NCI-H510A treated with DMSO at 0.1 percent for 48 hours (cell line): ENCODE measurements at places on chromosomes 6 and 20.

- DNase-seq: no peak
Measured at GRCh38 chr20:57330998-57331397, 1.4 kb downstream of the SPO11 start.

DNA sequence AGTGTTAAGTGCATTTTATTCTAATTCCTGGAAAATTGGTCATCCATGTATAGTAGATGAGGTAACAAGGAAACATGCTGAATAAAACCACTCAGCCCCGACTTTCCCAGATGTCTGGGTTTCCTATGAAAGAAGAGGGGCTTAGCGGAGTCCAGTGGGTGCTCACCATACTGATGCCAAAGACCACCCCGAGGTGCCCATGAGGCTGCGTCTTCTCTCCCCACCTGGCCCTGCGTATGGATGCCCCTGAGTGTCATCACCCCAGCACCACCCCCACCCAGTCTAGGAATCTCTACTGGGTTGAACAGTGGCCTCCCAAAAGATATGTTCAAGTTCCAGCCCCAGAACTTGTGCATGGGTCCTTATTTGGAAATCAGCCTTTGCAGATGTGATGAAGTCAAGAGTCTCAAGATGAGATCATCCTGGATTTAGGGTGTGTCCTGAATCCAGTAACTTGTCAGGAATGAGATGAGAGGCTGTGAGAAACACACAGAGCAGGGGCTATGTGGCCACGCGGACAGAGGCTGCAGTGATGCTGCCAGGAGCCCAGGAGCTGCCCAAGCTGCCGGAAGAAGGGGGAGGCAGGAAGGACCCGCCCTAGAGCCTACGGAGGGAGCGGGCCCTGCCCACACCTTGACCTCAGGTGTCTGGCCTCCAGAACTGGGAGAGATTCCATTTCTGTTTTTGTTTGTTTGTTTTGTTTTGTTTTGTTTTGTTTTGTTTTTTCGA is 124.6 kb upstream of the CDH4 start:
- no peak for DNase-seq

- DNase-seq: no peak
Measured at GRCh38 chr20:25499855-25500434, 85.4 kb downstream of the NINL start.

DNA sequence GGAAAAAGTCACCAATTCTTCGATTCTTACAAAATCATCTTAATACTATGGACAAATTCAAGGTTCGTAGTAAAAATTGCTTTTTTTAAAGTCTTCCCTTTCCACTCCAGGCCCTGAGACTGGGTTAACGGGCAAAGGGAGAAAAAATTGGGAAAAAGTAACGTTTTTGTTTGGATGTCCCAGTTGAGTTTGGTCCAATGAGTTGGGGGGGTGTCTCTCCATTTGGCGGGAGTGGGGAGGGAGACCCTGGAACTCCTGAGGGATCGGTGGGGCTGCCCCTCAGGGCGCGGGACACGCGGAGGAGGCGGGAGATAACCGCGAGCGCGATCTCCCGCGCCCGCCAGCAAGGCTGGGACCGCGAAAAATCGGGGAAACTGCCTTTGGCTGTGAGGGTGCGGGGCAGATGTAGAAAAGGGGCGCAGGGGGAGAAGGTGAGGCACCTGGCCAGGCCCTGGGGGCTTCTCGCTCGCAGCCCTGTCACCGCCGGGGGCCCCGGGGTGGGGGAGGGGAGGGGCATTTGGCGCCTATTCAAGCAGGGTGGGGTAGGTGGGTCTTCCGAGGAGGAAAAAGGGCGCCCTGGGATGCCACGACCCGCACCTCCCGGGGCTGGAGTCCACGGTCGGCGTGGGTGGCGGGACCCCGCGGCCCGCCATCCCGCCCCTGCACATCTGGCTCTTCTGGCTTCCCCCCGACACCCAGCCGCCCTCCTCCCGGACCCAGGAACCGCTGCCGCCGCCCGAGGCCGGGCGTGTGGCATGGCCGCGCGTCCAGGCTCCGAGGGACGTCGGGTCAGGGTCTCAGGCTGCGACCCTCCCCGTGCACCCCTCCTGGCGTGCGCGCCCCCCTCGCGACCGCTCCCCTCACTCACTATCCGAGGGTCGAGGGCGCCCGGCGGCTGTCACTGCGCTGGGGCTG is 595 bp downstream of the FBXO5 start:
- DNase-seq: no peak

DNA sequence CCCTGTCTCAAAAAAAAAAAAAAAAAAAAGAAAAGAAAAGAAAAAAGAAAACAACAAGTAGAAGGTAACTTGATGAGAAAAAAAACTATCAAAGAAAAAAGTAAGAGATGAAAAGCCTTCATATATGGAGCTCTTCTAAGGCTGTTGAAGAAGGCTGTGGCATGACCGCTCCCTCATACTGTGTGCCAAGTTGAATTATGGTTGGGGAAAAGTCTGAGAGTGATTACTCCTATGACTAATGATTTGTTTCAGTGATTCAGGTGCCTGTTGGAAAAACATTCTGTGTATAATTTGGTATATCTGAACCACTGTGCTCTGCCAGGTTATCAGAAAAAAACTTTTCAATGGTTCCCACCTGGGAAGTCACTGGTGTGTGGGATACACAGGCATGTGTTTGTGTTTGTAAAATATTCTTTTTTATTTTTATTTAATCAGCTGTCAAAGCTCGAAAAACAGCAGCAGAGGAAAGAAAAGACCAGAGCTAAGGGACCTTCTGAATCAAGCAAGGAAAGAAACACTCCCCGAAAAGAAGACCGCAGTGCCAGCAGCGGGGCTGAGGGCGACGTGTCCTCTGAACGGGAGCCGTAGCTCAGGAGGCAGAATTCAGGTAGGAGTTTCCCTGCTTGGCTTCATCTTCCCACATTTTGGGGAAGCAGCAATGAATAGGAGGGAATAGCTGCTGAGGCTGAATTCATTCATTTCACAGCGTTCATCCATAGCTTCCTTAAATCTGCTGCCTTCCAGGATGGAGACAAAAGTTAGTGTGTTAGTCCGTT is 69.7 kb upstream of the SCP2D1 start:
- no peak for DNase-seq

- no peak for DNase-seq
Measured at GRCh38 chr6:151699719-151700118, 107.8 kb upstream of the ESR1 start.

DNA sequence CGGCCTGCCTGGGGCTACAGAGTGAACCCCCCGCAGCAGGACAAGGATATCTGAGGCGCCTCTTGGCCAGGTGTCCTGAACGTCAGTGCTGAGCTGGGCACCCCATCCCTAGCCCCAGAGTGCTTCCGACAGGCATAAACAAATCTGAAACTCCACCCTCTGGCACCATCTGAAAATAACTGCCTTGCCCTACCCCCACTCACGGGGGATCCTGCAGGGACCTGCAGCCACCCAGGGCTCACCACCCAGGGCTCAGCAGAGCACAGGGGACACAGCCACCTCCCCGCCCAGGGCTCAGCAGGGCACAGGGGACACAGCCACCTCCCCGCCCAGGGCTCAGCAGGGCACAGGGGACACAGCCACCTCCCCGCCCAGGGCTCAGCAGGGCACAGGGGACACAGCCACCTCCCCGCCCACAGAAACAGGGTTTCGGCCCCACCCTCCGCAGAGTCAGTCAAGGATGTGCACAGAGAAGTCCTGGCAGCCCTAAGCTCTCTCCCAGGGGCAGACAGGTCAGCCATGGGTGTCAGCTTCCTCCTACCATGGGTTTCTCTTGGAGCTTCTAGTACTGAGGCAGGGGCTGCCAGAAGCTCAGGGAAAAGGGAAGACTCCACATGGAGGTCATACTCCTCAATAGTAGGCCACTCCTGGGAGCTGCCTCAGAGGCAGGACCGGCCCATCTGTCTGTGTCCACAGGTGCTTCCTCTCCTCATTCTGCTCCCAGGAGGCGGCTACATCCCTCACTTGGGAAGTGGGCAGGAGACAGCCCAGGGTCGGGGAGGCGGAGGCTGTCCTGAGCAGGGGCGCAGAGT is 4.6 kb downstream of the UCKL1 start:
- no peak for DNase-seq

DNA sequence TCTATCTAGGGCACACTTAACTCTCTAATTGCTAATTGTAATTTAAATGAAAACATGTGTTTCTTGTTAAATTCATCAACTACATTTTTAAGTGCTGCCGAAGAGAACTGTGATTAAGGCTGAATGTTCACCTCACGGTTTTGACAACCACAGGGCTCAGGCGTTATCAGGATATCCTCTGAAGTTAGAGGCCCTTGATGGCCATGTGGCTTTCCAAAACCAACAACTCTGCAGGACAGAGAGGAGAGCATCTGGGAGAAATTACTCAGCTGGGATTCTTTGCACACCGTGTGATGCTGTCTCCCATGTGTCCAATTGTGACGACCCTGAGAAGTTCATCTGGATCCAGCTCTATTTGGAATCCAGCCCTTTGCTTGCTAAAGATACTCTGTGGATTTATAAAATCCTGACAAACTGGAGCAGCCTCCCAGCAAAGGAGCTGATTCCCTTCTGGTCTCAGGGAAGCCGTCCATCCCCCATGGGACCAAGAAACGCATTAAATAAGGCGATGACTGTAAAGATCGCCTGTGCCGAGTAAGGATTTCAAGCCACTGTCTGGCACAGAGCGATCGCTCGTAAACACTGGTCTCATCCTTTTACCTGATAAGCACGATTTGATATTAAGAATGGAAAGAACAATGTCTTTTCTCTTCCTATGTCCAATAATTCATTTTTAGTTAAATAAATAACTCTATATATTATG is 401.1 kb downstream of the CD83 start:
- DNase-seq: no peak

GRCh38 chr20:48620507-48621375 is 207.1 kb downstream of the PREX1 start:
- DNase-seq: peak; percentile 88

DNA sequence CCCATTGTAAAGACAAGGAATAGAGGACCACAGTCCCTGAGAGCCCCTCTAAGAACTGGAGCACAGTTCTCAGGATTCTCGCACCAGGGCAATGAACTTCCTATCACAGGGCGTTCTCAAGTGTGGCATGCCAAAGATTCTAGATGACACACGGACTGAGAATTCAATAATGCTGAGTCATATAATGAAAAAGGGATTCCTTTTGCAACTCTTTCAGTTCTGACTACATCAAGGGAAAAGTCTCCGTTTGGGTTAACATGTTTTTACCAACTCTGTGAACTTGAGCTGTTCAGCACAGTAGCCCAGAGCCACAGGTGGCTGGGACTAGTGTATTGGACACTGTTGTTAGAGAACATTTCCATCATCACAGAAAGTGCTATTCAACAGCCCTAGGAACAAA is 3.4 kb downstream of the MED20 start:
- no peak for DNase-seq

DNA sequence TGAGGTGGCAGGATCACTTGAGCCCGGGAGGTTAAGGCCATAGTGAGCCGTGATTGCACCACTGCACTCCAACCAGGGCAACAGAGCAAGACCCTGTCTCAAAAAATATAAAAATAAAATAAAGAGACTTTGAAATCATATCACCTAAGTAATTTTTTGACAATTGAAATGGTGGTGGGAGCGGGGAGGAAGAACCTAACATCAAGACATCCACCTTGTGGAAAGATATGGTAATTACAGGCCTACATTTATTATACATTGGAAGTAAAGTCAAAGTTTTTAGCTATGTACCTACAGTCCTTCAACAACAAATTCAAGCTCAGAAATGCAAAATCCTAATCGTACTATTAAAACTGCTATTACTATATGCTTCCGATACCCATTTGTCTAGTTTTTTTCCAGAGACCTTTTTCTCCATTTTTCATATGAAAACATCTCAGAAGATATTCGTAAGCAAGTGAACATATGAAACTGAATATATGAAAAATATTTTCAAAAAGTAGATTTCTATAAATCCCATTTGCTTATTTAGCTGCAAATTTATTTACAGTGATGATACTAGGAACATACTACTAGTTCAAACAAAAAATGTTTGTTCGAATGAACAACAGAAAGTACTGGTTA is 83.3 kb downstream of the SYCP2 start:
- DNase-seq: peak; percentile 82

GRCh38 chr6:123804014-123804786 is 535 bp downstream of the NKAIN2 start:
- peak; percentile 54 for DNase-seq

DNA sequence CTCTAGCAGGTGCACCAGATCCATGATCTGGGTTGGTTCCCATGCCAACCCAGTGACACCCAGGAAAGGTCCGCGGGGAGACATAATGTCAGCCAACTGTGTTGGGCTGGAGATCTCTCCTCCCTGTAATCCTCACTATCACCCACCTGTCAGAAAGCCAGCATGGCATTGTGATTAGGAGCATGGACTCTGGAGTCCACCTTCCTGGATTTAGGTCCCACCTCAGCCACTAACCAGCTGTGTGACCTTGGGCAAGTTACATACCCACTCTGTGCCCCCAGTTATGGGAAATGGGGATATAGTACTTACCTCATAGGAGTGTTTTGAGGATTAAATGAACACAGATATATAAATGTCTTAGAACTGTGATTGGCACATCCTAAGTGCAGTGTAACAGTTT is 97.9 kb downstream of the ZDHHC14 start:
- no peak for DNase-seq

GRCh38 chr6:128499079-128499731 is 21.2 kb downstream of the PTPRK start:
- DNase-seq: no peak

DNA sequence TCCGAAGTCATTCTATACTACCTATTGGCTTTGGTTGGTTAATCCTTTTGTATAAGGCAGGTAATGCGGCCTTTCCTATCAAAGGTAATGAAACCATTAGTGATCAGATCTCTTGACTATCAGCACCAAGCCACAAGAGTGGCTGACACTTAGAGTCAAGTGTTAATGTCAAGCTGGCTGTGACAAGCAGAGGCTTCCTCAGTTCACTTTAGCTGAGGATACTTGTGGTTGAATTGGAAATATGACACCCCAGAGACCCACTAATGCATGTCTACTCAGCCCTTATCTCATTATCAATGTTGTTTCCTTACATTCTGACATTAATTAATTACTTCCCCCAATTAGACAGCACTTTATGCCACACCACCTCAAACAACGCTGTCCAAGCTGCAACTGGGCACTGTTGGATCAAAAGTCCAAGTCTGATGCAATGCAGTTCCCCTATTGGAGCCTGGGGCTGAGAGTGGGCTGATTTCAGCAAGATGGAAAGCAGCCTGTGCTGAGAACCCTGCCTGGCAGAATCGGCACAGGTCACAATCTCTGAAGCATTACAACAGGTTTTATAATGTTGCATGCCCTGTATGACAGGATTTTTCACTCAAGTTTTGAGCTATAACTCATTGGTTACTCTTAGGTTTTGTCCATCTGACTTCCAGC is 273.5 kb downstream of the COL12A1 start:
- peak; percentile 40 for DNase-seq

DNA sequence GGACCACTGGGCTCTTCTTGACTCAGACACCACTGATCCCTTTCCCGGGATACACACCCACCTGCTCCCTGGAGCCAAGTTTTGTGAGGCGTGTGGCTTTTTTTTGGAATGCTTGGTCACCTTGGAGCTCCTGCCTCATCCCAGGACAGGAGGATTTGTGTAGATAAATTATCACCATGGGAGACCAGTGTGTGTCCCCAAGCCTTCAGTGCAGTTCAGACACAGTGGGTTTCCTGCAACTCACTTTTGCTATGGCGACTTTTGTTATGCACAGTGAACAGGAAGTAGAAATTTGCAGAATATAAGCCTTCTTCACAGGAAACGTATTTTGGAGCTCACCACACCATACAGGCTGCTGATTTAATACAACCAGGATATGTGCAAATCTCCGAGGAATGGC is 357.4 kb downstream of the PAX1 start:
- no peak for DNase-seq
